Stimulated activated CD8-positive, alpha-beta memory T cell treated with anti-CD3 and anti-CD28 coated beads, Interleukin-7, amount 100 ng/mL, for 24 hours (primary cell): ENCODE measurements at places on chromosomes 1 and 21.

- no peak for DNase-seq
These were observed 8.7 kb downstream of the PRRC2C start for GRCh38 chr1:171494076-171494475.

DNA sequence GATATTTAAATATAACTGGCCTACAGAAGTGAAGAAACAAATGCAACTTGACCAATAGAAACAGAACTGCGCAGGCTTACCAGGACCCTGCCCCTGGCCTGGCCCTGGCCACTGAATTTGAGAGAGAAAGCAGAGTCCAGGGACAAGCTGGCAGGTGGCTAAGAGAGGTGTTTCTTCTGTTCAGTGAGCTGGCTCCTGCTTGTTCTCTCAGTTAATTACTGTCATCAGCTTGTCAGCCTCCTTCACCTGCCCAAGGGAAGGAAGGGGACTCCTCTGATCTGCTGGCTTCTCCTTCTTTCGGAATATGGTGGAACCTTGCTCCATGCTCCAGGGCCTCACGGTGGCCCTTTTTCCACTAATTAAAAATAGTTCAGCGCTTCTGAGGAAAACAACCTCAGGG lies 388.4 kb downstream of the DISC1 start:
- no peak for DNase-seq

- DNase-seq, result no peak
These were observed 43.1 kb downstream of the ZNF281 start for GRCh38 chr1:200366577-200367253.

DNA sequence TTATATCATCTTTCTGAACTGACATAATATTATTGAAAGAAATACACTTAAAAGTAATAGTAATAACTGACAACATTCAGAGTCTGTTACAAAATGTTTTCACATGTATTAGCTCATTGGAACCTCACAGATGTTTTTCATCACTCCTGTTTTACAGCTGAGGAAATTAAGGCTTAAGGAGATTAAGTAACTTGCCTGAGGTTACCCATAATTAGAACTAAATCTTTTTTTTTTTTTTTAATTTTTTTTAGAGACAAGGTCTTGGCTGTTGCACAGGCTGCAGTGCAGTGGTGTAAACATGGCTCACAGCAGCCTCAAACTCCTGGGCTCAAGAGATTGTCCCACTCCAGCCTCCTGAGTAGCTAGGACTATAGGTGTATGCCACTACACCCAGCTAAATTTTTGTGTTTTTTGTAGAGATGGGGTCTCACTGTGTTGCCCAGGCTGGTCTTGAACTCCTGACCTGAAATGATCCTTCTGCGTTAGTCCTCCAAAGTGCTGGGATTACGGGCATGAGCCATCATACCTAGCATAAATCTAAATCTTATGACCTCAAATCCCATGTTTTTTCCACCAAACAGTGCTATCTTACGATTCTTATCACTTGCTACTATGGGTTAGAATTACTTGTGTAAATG lies 64.7 kb upstream of the MACF1 start:
- DNase-seq, result no peak

DNA sequence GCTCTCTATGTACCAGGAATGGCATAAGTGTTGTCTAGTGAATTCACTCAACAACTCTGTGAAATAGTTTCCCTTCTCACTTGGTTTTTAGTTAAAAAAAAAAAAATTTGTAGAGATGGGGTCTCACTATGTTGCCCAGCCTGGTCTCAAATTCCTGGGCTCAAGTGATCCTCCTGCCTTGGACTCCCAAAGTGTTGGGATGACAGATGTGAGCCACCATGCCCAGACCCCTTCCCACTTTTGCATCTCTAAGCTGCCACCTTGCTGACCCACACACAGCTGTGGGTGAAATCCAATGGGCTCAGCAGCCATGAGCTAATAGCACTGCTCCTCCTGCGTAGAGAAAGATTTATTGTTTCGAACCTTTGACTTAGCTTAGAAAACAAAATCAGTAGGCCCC lies 33.5 kb downstream of the NEK2 start:
- DNase-seq, result no peak

- no peak for DNase-seq
These were observed 36.8 kb upstream of the PPP1R15B start for GRCh38 chr1:204448344-204448964.

DNA sequence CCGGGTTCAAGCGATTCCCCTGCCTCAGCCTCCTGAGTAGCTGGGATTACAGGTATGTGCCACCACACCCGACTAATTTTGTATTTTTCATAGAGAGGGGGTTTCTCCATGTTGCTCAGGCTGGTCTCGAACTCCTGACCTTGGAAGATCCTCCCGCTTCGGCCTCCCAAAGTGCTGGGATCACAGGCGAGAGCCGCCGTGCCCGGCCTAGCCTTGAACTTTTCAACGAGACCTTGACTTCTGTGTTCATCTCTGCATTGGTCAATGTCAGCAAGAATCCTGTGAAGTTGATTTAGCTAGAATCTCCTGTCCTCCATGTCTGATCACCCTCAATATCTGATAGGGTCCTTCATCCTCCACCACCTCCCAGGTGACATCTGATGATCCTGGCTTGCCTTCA lies 11.4 kb upstream of the CNR2 start:
- DNase-seq, result no peak

GRCh38 chr1:175820456-175821025 lies 77.1 kb upstream of the TNR start:
- no peak for DNase-seq

GRCh38 chr1:219587401-219587800 lies 25.5 kb downstream of the ZC3H11B start:
- DNase-seq, result no peak

GRCh38 chr1:187665483-187665882 lies 836.7 kb downstream of the PLA2G4A start:
- no peak for DNase-seq

- no peak for DNase-seq
These were observed 36.5 kb upstream of the USH2A start for GRCh38 chr1:216459651-216460207.

DNA sequence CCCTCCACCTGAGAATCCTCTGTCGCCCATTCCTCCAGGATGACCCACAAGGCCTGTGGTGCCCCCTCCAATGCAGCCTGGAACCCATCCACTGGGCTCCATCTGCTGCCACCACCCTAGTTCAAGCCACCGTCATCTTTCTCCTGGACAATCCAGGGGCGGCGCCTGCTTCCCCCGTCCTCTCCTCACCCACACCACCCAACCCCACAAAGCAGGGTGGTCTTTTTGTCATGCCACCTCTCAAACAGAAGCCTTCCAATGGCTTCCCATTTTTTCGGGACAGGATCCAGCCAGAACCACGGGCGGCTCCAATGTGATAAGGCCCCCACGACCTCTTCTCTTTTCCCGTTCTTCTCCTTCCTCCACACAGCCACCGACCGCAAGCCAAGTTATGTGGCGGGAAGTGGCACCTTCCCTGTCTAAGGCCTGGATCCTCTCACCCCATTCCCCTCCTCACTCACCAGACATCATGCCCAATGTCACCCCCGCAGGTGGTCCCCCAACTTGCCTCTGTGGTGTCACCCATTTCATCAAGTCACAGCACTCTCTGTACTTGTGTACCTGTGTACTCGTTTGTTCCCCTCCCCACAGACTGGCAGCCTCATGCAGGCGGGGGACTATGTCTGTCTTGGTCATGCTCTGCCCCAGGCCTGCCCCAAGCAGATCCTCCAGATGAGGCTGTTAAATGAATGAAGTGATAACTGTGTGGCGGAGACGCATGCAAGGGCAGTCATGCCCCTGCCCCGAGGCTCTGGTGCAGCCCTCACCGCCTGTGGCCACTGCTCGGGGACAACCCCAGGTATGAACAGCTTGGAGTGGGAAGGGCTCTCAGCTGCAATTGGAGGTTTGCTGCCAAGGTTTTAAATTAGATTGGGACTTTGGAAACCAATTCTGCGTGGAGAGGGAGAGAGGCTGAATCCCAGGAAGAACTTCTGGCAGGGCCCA lies 11.0 kb downstream of the UBXN11 start:
- no peak for DNase-seq

DNA sequence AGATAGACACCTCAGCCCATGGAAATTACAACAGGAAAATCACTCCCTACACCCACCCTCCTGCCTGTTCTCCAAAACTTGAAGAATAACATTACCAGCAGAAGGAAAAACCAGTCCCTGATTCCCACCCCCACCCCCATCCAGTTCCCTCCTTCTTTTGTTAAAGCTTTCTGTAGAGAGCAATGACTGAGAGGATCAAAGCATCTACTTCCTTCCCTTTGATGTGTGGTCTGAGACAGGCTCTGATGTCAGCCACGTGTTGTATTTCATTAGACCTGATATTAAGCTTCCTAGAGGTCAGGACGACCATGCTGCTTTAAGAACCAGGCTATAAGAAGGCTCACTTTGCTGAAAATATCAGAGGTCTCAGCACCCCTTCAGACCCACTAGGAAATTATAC lies 73.9 kb upstream of the HAO2 start:
- no peak for DNase-seq

DNA sequence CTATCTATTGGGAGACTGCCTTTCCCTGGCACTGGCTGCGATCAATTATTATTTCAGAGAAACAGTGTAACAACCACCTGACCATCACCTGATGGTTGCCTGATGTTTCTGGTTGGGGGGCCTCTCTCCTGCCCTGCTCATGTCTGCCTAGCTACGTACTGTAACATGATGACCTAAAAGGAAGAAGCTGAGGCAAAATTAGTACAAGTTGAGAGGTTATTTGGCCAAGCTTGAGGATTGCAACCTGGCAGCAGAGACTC lies 58.3 kb downstream of the OLFML3 start:
- no peak for DNase-seq

GRCh38 chr1:81850031-81850430 lies 49.3 kb downstream of the ADGRL2 start:
- no peak for DNase-seq

- DNase-seq, result no peak
These were observed 54.4 kb upstream of the WNT2B start for GRCh38 chr1:112454316-112454715.

- DNase-seq, result no peak
These were observed 29.7 kb downstream of the PADI2 start for GRCh38 chr1:17089506-17089905.

- no peak for DNase-seq
These were observed 124.6 kb upstream of the ZNF648 start for GRCh38 chr1:182185842-182186756.

DNA sequence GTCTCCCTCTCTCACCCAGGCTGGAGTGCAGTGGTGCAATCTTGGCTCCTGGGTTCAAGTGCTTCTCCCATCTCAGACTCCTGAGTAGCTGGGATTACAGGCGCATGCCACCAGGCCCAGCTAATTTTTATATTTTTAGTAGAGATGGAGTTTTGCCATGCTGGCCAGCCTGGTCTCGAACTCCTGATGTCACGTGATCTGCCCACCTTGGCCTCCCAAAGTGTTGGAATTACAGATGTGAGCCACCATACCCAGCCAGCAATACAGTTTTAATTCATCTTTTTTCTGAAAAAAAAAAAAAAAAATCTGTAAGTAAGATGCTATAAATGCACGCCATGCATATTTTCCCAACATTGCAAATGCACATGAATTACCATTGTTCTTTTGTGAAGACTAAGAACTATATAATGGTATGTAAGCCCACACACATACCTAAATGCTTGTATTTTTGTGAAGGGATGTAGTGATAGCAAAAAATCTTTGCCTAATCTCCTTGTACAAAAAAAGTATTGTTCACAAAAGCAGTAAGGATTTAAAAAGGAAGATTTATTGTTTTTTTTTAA lies 8.0 kb downstream of the LAMC2 start:
- DNase-seq, result no peak

DNA sequence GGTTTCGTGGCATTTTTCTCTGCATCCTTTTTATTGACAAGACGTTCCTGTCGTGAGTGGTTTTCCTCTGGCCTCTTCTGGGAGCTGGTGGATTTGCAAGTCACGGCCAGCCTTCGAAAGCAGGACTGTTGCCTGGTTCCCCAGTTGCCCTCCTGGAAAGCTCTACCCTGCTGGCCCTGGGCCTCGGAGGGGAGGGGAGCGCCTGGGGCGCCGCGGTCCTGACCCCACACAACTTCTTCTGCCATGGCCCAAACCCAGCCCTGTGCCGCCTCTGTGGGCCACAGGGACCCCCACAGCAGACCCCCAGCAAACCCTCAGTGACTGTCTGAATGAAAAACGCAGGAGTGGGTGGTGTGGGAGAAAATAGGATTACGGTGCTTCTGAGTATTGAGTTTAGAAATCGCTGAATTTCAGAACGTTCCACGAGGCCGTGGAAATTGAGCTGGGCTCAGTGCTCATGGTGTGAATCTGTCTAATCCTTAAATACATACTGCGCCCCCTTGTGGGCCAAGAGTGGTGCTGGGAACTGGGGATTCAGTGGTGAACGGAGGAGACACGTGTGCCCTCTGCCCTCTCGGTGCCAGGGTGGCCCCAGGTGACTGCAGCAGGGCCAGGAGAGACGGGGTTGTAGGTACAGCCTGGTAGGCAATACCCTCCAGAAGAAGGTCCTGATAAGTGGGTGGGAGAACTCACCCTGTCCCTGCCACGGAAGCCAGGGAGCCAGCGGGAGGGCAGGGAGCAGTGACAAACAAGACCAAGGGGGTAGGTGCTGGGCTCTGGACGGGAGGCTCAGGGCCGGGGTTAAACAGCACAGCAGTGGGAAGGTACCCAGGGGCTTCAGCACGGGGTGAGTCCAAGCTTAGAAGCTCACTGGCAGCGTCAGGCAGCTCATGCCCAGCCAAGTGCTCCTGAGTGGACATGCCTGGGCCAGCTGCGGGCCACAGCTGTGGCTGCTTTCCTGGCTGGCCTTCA lies 101.2 kb upstream of the COL6A1 start:
- DNase-seq, result peak; percentile 62

GRCh38 chr21:44710294-44710665 lies 1.1 kb downstream of the TSPEAR start:
- DNase-seq, result no peak

GRCh38 chr1:44515416-44515815 lies 110.4 kb downstream of the RNF220 start:
- no peak for DNase-seq

DNA sequence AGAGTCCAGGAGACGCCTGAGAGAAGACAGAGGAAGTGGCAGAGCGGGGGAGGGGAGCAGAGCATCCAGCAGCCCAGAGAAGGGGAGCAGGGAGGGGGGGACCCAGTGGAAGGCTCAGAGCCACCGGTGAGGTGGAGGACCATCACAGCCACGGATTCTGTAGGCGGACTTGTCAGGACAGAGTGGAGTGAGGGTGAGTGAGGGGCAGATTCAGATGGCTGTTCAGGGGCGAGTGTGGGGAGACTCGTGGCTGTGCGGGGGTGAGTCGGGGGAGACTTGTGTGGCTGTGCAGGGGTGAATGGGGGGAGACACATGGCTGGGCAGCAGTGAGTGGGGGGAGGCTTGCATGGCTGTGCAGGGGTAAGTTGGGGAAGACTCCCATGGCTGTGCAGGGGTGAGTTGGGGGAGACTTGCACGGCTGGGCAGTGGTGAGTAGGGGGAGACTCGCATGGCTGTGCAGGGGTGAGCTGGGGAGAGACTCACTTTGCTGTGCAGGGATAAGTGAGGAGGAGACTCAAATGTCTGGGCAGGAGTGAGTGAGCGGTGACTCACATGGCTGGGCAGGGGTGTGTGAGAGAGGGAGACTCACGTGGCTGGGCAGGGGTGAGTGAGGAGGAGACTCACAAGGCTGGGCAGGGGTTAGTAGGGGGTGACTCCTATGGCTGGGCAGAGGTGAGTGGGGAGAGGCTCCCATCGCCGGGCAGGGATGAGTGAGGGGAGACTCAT lies 56.8 kb upstream of the ABCG1 start:
- no peak for DNase-seq

- no peak for DNase-seq
These were observed 1421.1 kb downstream of the PLA2G4A start for GRCh38 chr1:188249811-188250210.
